HFFc6 (cell line): ENCODE measurements at places on chromosomes 7 and 10. TPM values are rescaled to one million over a fixed set of nuclear protein-coding genes. Genes with fewer than 3 reads are reported as not detected.

DNA sequence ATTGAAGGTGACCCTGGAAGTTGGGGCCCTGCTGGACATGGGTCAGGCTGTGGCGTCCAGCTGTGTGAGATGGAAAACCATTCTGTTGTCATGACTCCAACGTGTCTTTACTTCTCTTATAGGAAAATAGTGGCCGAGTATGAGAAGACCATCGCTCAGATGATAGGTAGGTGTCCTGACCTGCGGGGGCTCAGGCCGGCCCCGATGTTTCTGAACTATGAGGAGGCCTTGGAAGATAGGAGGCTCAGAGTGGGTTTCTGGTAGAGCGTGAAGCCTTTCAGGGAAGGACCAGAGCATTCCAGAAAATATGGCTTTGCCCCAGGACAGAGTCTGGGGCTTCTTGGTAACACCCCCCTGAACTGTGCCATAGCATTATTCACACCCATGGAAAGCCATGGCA lies 29.3 kb upstream of the BTBD16 start:
- DNase-seq: no peak

DNA sequence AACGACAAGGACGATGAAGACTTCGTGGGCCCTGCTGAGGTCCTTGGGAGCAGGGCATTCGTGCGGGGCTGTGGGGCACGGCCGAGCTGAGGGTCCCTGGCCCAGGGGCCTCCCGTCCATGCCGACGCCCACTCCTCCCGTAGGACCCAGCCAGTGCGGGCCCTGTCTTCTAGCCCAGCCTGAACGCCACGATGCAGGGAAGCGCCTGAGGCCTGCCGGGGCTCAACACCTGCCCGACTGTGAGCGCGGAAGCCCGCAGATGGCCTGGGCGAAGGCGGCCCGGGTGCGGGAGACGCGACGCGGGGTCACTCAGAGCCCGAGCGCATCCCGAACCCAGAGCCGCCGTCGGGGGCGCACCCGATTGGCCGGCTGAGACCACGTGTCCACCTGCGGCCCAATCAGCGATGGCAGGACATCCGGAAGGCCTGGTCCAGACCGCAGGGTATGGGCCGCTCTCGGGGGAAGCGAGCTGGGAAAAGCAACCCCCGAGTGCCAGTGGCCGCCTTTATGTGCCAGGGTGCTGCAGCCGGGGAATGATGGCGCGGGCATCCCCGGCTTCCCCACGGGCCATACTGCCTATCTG lies 151.0 kb downstream of the NRF1 start:
- no peak for DNase-seq

DNA sequence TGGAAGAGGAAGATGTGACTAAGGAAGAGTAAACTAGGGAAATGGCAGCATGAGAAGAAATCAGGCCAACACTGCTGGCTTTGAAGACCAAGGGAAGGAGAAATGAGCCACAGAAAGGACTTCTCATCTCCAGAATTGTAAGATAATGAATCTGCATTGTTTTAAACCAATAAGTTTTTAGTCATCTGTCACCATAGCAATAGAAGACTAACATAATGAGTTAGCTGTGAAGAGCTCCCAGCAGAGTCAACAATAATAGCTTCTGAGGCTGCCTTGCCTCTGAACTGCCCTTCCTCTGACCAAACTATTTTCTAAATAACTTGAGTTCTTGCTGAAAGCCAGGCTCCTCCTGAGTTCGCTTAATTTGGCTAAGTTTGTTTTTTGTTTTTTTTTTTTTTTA lies 103.6 kb downstream of the CACNA2D1 start:
- peak; percentile 59 for DNase-seq

DNA sequence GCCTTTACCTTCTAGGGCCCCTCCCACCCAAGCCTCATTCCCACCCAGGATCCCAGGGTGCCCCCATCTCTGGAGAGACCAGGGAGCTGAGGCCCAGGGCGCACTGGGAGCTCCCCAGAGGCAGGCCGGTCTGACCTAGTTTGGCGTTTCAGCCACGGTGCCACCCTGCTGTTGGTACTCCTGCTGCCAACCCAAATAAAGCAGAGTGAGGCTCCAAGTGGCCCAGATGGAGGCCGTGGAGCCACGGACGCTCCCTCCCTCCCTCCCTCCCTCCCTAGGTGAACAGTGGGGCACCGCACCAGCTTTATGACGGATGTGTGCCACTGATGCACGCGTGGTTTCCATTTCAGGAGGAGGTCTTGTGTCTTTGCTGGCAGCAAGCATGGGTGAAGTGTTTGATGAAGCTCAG lies 1.8 kb downstream of the INPP5A start:
- no peak for DNase-seq

DNA sequence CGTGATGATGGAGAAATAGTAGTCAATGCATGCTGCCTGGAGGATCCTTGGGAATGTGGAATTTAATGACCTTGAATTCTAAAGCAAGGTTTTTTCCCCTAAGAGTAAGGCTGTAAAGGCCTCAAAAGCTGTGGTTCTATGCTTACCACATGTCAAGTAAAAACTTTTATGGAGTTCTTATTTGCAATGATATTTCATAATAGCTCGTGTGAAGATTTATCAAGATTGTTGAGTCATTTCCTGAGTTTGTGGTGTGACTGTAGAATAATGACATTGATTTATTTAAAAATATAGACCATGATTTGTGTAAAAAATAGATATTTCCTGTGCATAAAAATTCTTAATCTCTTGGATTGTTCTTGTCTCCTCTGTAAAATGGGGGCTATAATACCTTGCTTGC lies 67.5 kb upstream of the SORCS1 start:
- DNase-seq: no peak

DNA sequence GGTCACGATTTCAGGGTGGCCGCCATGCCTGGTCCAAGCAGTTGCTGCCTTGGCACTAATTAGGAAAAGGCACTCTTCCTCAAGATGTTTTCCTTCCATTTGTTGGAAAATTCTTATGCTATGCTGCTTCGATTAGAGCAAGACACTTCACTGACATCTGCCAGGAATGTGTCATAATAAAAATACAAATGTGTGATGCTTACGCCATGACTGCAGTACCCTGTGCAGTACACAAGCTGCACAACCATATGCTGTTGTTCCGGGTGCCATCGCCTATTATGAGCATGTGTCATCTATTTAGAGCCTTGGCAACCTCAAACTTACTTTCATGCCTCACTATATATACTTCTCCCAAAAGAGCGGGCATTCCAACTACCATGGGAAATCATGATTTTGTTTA lies 14.9 kb upstream of the MPP7 start:
- DNase-seq: no peak

The LFNG gene
- 10.1 to 11.7 TPM (median 10.5 TPM) in 3 replicates for total RNA-seq

The ADIRF gene
- total RNA-seq: 68.5 to 133 TPM (median 84.0 TPM) in 3 replicates

DNA sequence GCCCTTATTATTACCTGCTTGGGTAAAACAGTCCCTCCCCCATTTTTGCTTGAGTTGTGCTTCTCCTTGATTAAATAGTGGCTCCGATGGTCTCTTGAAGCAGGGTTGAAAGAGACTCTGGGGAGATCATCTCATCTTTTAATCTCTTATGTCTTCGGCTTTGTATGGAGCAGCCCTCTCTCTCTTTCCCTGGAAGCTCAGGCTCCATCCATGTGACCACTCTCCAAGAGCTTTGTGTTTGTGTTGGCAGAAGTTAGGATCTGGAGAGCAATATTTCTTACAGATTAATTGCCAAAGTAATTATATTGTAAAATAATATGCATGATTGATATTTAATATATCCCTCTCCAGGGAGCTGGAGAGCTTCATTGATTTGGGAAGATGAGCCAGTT lies 76.9 kb downstream of the LRRC4 start:
- DNase-seq: no peak
